ENCODE measurements at places on chromosomes 1 and 21.

DNA sequence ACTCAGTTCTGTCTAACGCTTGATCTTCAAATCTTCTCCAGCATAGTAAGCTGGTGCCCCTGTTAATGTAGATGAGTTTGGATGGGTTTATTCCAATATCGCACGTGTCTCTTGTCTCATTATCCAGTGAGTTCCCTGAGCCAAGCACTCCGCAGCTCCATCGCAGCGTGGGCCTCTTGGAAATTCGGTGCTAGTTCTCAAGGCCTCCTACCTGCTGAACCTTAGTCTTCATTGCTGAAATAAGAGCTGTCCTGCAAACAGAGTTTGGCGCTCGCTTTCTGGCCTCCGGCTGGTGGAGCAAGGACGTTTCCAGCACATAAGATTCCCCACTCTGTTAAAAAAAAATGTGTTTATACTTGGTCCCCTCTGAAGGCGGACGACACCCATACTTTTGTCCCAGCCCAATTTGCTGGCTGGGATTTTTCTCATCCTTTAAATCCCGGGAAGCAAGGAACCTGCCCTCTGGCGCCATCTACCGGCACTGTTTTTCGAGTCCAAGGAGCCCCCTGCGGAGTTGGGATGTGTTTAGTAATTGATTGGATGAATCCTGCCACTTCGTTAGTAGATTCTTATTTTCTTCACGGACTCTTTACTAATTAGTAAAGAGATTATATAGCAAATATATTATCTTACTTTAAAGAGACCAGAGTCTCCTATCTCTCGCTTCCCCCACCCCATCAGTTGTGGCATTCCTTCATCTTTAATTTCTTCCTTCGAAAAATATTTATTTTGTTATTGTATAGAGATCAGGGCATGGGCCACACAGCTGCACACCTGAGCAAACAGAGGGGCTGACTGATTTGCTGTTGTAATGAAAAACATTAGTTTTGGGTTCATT, 14.7 kb downstream of the JUN start:
- no peaks in the 10 kb centered on the region for H3K36me3 ChIP-seq
- no peak overlapping the region for H3K27ac ChIP-seq
- no peak overlapping the region for H3K4me3 ChIP-seq

- no peaks in the 10 kb centered on the region for H3K27me3 ChIP-seq
- peaks cover 17% of the 10 kb centered on the region for H3K36me3 ChIP-seq
- DNase-seq, result no peak
- H3K4me3 ChIP-seq, result no peak overlapping the region
- peaks cover 4% of the 10 kb centered on the region for H3K4me1 ChIP-seq
- no peak overlapping the region for H3K27ac ChIP-seq
Observed at GRCh38 chr1:243345205-243345604, 89.4 kb downstream of the SDCCAG8 start.

GRCh38 chr1:243730487-243731150, 119.4 kb downstream of the AKT3 start:
- no peak overlapping the region for H3K4me3 ChIP-seq
- no peaks in the 10 kb centered on the region for H3K27me3 ChIP-seq
- H3K27ac ChIP-seq, result no peak overlapping the region
- no peaks in the 10 kb centered on the region for H3K4me1 ChIP-seq
- no peak for DNase-seq
- no peaks in the 10 kb centered on the region for H3K36me3 ChIP-seq

DNA sequence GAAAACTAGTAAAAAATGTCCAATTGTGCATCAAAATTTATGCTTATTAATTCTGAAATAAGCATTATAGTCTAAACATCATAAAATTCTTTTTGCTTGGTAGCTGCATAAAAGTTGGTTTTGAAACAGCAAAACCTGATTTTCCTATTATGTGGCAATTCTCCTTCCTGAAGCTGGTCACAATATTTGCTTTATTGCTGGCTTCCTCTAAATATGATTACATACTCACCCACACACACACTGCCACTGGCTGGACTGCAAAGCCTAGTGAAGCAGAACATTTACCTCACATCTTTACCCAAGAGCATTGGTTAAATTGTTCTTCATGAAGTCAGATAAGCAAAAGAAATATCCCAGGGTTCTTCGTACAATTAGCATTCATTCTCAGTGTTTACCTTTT, 103.0 kb downstream of the NR5A2 start:
- DNase-seq, result no peak
- peaks cover 12% of the 10 kb centered on the region for H3K4me1 ChIP-seq
- H3K36me3 ChIP-seq, result no peaks in the 10 kb centered on the region
- H3K4me3 ChIP-seq, result no peak overlapping the region
- no peaks in the 10 kb centered on the region for H3K27me3 ChIP-seq

GRCh38 chr1:152111515-152111968, 3.7 kb downstream of the TCHH start:
- no peak for DNase-seq
- H3K27me3 ChIP-seq, result peaks cover 8% of the 10 kb centered on the region
- H3K4me1 ChIP-seq, result no peaks in the 10 kb centered on the region
- no peak overlapping the region for H3K4me3 ChIP-seq
- no peak overlapping the region for H3K27ac ChIP-seq

- no peaks in the 10 kb centered on the region for H3K36me3 ChIP-seq
- peaks cover 13% of the 10 kb centered on the region for H3K27me3 ChIP-seq
- no peak overlapping the region for H3K4me3 ChIP-seq
- no peaks in the 10 kb centered on the region for H3K4me1 ChIP-seq
- DNase-seq, result no peak
Observed at GRCh38 chr1:110144366-110144765, 5.9 kb upstream of the SLC6A17 start.

DNA sequence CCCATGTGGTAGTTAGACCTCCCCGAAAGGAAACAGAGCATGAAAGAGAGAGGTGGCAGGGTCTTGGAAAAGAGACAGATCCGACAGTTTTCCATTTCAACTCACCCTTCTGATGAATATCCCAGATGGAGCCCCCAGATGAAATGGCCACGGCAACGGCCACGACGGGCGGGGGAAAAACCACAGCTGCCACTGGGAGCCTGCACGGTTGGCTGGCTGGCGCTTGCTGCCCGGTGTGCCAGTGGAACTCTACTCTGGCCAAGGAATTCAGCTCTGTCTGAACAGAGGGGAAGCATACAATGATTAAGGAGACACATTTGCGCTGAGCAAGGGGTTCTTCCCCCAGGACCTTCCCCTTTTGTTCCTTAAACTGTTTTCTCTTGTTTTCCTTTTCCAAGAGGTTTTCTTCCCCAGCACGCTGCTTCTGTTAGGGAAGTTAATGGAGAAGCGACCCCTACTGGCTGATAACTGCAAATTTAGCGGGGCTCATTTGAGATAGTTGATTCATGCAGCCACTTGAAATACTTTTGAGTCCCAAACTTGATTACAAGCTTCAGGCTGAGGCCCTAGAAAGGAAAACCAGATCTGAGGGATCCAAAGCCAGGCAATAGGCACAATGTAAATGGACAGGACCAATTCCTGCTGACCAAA, 1122.5 kb downstream of the NCAM2 start:
- H3K4me3 ChIP-seq, result no peak overlapping the region
- H3K4me1 ChIP-seq, result no peaks in the 10 kb centered on the region
- H3K27me3 ChIP-seq, result no peaks in the 10 kb centered on the region
- H3K27ac ChIP-seq, result no peak overlapping the region
- no peak for DNase-seq
- no peaks in the 10 kb centered on the region for H3K36me3 ChIP-seq

DNA sequence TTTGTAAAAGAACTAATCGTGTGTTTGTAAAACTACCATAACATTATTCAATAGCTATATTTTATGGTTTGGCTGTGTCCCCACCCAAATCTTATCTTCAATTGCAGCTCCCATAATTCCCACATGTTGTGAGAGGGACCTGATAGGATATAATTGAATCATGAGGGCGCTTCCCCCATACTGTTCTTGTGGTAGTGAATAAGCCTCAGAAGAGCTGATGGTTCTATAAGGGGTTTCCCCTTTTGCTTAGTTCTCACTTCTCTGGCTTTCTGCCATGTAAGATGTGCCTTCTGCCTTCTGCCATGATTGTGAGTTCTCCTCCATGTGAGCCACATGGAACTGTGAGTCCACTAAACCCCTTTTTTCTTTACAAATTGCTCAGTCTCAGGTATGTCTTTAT, 1372.3 kb downstream of the AMY1C start:
- no peak for DNase-seq
- no peak overlapping the region for H3K27ac ChIP-seq
- H3K4me1 ChIP-seq, result no peaks in the 10 kb centered on the region
- H3K27me3 ChIP-seq, result no peaks in the 10 kb centered on the region
- H3K36me3 ChIP-seq, result no peaks in the 10 kb centered on the region
- no peak overlapping the region for H3K4me3 ChIP-seq

DNA sequence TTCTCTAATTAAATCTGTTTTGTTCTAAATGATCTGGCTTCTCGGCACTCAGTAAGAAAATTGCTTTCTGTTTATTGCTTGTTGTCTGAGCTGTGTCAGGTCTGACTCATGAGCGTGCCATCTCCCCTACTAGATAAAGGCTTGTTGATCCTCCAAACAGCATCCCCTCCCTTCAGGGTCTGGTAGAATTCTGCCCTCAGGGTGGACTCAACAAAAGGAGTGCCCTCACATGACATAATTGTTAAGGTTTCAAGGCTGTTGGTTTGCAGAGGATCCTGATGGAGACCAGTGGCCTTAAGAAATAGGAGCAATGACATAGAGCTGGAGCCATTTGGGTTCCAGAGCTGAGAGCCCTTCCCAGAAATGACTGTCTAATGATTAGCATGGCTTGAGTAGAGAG, 36.0 kb upstream of the ATP2B4 start:
- H3K36me3 ChIP-seq, result no peaks in the 10 kb centered on the region
- H3K4me3 ChIP-seq, result no peak overlapping the region
- peaks cover 56% of the 10 kb centered on the region for H3K4me1 ChIP-seq

GRCh38 chr1:35852241-35852640, 30.8 kb upstream of the AGO1 start:
- H3K4me1 ChIP-seq, result no peaks in the 10 kb centered on the region
- no peak for DNase-seq
- H3K27ac ChIP-seq, result no peak overlapping the region
- H3K36me3 ChIP-seq, result peaks cover 19% of the 10 kb centered on the region
- H3K4me3 ChIP-seq, result no peak overlapping the region

GRCh38 chr21:33299181-33299752, 25.5 kb upstream of the IFNAR1 start:
- peak overlapping the region; percentile 91 for H3K27ac ChIP-seq
- H3K4me3 ChIP-seq, result peak overlapping the region; percentile 9
- peaks cover 8% of the 10 kb centered on the region for H3K36me3 ChIP-seq

GRCh38 chr1:163472651-163473248, 151.0 kb downstream of the NUF2 start:
- no peaks in the 10 kb centered on the region for H3K36me3 ChIP-seq
- H3K4me3 ChIP-seq, result no peak overlapping the region
- peaks cover 24% of the 10 kb centered on the region for H3K4me1 ChIP-seq
- no peaks in the 10 kb centered on the region for H3K27me3 ChIP-seq

- H3K4me1 ChIP-seq, result no peaks in the 10 kb centered on the region
- no peaks in the 10 kb centered on the region for H3K27me3 ChIP-seq
- H3K4me3 ChIP-seq, result no peak overlapping the region
- no peak for DNase-seq
Observed at GRCh38 chr1:216542263-216542662, 119.0 kb upstream of the USH2A start.

DNA sequence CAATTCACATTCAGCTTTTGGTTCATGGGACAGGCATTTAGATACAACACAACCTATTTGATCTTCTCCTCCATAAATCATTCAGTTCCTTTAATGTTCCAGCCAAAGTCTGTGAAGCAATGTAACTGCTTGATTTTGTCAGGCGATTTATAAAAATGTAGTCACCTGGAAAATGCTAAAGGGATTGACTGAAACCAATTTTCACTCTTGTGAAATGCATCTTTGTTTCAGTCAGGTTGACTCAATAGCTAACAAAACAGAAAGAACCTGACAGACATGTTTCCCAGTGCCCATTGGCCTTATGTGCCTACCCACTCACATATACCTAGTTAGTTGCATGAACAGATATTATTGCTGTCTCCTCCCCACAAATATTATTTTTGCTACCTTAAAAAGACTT, 335.7 kb downstream of the CHRM3 start:
- H3K4me1 ChIP-seq, result no peaks in the 10 kb centered on the region
- H3K27ac ChIP-seq, result no peak overlapping the region
- no peak overlapping the region for H3K4me3 ChIP-seq
- peaks cover 40% of the 10 kb centered on the region for H3K27me3 ChIP-seq

GRCh38 chr1:180311011-180311730, 81.1 kb downstream of the LHX4 start:
- H3K27ac ChIP-seq, result no peak overlapping the region
- no peak overlapping the region for H3K4me3 ChIP-seq
- DNase-seq, result no peak
- no peaks in the 10 kb centered on the region for H3K27me3 ChIP-seq

Data from type B pancreatic cell (in vitro differentiated cells).